ENCODE measurements at places on chromosomes 4 and X.

GRCh38 chrX:79477691-79478090, 110.6 kb upstream of the ITM2A start:
- DNase-seq: no peak

DNA sequence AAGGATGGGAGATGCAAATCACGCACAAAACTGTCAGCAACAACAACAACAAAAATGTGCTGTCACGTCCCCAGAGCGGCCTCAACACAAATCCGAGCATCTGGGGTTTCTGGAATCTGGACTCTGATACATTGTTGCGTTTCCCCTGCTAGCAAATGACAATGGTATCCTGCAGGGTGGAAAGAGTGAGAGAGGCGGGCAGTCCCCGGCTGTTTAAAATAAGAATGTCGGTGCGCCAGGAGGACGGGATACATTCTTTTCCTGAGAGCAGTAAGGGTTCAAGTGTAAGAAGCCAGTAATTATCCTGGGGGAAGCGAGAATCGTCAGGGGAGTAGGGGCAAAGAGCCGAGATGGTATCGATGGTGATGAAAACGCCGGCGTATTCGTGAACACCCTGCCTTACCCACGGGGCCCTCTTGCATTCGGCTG, 310.2 kb downstream of the ASMT start:
- no peak for DNase-seq

- no peak for DNase-seq
Observed at GRCh38 chr4:173521467-173522159, 8.4 kb downstream of the HAND2 start.

GRCh38 chr4:110989125-110989524, 366.2 kb upstream of the PITX2 start:
- DNase-seq: no peak

DNA sequence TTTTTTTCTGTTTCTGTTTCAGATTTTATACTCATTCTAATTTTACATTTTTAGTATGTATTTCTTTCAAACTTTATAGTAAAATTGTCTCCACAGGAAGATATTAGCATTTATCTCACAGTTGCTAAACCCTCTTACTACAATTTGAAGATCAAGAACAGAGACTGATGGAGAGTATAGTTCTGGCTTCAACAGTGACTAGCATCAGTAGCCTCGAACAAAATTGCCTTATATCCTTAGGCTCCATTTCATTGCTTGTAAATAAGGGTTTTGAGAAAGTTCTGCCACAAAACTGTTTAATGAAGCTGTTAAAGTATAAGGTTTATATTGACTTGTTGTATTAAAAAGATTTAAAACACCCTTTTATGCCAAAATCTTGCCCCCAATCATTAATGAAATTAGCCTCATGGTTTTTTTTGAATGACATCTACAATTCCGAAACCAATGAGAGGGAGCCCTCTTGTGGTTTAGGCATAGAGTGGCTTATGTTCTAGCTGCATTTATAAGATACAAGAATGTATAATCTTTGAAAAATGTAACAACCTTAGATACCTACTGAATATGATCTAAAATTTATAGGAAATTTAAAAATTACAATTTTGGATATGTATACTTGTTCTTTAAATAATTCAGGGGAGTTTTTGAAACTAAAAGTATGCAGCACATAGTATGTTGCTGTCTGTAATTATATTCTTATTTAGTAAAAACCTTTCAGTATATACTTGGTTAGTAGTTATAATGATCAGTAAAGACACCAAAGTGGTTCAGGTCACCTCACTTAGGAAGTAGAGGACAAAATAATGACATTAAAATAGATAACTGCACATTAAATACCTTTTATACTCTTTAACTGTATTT, 109.8 kb upstream of the HPGD start:
- DNase-seq: no peak

DNA sequence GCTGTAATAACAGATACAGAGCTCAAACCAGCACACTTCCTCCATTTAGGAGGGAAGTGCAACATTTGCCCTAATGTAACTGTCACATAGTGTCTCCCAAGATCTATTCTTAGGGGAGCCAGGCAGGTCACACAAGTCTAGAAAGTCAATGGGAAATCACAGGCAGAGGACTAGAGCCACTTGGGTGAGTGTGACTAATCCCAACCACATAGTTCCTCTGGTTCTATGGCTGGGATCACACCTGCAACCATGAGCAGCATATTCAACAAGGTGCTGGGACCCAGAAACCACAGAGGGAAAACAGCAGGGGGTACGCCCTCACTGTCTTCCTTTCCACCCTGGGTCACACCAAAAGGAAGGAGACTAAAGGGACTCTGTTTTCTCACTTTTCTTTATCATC, 66.8 kb upstream of the TACR3 start:
- no peak for DNase-seq

DNA sequence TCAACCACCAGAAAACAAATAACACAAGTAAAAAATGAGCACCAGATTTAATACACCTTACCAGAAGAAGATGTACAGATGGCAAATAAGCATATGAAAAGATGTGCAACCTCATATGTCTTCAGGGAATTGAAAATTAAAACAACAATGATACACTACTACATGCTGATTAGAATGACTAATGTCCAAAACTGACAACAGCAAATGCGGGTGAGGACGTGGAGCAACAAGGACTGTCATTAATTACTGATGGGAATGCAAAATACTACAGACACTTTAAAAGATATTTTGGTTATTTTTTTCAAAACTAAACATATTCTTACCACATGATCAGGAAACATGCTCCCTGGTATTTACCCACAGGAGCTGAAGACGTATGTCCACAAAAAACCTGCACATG, 140.3 kb downstream of the FRYL start:
- DNase-seq: no peak

- peak; percentile 40 for DNase-seq
Observed at GRCh38 chrX:102515975-102516941, at the start of gene TMSB15A. Gene TMSB15A, minus strand, starts transcription at chrX:102516739.

- DNase-seq: no peak
Observed at GRCh38 chr4:174650711-174651355, 128.5 kb upstream of the HPGD start.

DNA sequence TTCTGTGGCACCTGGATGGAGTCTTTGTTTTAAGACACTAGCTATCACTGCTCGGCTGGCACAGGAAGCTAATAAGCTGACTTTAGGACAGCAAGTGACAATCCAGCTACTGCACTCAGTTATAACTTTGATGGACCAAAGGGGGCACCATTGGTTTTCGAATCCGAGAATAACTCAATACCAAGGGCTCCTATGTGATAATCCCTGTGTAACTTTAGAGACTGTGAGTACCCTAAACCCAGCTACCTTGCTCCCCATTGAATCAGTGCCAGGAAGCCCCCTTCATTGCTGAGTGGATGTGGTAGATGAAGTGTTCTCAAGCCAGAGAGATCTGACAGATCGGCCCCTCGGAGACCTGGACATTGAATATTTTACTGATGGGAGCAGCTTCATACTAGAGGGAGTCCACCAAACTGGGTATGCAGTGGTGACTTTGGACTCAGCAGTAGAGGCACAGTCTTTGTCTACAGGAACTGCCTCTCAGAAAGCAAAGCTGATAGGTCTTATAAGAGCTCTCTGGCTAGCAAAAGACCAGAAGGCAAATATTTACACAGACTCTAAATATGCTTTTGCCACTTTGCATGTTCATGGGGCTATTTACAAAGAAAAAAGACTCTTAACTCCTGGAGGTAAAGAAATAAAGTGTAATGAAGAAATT, 35.5 kb upstream of the UGT2B7 start:
- DNase-seq: no peak

- DNase-seq: no peak
Observed at GRCh38 chr4:25001509-25001908, 29.2 kb downstream of the LGI2 start.

DNA sequence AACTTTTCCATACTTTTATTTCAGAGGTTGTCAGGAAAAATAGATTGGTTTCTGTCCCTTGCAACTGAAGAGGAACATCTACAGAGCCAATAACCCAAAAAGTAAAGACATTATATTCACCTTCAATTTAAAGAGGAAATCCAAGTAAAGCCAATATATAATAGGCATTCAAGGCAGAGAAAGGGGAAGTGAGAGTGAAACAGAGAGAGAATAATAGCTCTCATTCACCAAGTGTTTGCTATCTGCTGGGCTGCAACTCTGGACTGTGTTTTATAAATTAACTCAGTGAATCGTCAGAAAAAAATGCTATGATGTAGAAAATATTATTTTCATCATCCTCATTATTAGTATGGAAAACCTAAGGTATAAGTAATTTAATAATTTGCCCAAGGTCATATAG, 448.5 kb downstream of the TRAM1L1 start:
- no peak for DNase-seq

DNA sequence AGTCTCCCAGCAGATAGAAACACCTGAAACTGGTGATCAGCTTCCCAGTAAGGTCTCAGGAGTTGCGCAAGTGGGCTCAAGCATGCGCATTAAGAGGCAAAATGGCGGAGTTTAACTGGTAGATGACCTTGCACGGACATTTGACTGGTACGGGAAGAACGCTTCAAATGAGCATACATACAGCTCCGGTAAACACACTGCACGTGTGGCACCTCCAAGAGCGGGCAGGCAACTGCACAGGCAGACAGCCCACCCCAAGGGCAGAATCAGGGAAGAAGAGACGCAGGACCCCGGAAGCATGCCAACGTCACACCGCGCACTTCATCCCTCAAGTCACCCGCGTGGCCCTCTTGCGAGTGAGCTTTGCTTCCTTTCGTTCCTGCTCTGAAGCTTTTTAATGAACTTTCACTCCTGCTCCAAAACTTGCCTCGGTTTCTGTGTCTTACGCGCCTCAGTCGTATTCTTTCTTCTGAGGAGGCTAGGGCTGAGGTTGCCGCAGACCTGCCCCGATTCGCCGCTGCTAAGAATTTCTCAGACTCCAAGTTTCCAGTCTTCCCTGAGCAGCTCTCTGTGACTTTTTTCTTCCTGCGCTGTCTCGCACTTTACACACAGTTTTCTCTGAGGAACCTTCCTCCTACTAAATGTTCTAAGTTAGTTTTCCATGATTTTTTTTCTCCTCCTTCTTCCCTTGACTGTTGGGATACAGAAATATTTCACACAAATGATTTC, 180.7 kb upstream of the ZFP42 start:
- DNase-seq: no peak

DNA sequence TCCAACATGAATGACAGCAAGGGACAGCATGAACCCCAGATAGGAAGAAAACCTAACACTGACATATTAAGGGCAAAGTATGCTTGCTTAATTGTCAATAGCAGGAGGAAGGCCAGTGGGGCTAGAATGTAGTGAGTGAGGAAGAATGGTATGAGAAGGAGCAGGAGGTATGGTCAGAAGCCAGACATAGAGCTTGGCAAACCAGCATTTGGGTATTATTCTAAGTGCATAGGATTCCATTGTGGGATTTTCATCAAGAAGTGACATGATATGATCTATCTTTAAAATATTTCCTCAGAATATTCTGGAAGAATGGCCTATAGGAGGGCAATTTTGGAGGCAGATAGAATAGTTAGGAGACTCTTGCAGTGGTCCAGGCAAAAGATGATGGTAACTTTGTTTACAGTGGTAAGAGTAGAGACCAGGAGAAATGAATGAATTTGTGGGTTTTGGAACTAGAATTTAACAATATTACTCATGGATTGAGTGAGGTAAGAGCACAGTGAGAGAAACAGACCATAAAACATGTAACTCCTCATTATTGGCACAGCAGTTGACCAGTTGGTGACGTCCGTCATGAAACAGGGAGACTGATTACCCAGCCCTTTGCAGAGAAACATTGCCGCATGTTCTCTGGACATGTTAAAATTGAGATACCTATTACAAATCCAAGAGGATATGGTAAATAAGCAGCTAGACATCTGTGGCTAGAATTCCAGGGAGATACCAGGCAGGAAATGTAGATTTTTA, 246.5 kb upstream of the HS3ST1 start:
- DNase-seq: no peak

GRCh38 chr4:163166041-163166579, 580 bp downstream of the NAF1 start:
- DNase-seq: peak; percentile 21

DNA sequence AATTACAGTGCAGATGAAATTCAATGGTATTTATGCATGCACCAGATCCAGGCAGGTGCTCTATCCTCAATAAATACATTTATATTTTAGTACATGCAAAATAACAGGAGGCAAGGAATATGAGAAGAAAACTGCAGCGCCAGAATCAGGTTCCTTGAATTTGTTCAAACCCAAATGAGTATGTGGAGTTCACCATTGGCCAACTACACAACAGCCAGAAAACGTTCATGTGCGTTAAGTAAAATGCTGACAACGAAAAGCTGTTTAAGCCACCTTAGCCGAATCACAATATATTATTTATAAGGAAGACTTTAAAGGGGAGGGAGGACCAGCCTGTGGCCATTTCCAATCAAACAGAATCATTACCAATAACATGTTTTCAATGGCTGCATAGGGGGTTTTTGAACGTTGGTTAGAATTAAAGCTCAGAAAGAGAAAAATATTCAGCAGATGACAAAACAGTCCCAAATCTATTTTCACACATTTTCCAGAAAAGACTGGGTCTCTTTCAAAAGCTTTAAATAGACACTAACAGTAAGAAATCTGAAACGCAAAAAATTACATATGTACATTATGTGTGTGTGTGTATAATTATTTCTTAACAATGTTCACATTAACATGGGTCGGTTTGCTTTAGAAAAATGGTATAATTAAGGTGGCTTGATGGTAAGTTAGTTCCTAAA, 171.9 kb downstream of the LDB2 start:
- DNase-seq: no peak

GRCh38 chr4:105990933-105991332, 95.7 kb downstream of the NPNT start:
- DNase-seq: peak; percentile 24

GRCh38 chr4:171017593-171017992, 795.6 kb upstream of the GALNTL6 start:
- no peak for DNase-seq

- no peak for DNase-seq
Observed at GRCh38 chr4:119135721-119136121, at the start of gene MYOZ2. Gene MYOZ2, plus strand, starts transcription at chr4:119135832. Its CDS starts 694 bp downstream, at chr4:119136526.

DNA sequence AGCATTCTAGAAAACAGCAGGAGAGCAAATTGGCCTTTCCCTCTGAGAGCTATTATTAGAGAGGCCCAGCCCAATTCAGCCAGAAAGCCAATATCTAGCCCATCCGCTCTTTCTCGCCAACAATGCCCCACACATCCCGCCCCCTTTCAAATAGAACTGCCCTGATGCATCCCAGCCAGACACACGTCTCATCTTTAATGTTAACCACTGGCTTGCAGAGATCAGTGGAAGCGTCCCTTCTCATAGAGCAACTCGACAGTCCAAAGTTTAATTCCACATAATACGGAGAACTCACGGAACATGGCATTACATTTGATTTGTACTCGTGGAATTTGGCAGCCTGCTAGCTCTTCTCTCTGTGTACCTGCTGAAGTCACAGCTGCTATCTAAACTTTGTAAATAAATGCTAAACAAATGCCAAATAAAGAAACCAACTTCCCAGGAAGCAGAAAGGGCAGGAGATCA, 304.4 kb downstream of the DHX15 start:
- DNase-seq: no peak

DNA sequence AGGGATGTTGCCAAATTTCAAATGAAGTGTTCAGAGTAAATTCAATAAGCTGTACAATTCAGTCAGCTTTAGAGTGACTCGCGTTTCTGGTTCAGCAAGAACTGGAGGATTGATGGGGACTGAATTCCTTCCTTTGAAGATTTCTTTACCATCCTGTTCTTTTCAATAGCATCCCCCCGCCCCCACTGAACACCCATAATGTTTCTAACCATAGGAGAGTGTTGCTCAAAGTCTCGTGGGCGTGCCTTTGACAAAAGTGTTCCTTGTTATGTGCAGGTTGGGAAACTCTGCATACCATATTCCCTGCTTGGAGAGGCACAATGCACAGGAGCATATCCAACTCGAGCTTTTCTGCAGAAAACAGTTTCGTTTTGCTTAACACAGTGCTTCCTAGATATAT, 323.5 kb upstream of the CASK start:
- no peak for DNase-seq

Data from H54 (cell line).